Immature natural killer cell (primary cell): ENCODE measurements at places on chromosomes 2 and 18. TPM values are rescaled to one million over a fixed set of nuclear protein-coding genes. Genes with fewer than 3 reads are reported as not detected.
A peak's percentile ranks its signal among the peaks of the same experiment; 100 is the strongest.

GRCh38 chr18:46319783-46320182 is 215.6 kb downstream of the HAUS1 start:
- no peak overlapping the region for H3K27ac ChIP-seq
- no peaks in the 10 kb centered on the region for H3K27me3 ChIP-seq
- no peak overlapping the region for H3K4me3 ChIP-seq
- no peaks in the 10 kb centered on the region for H3K4me1 ChIP-seq
- DNase-seq: no peak

SNED1 gene
- not detected for polyA plus RNA-seq

DNA sequence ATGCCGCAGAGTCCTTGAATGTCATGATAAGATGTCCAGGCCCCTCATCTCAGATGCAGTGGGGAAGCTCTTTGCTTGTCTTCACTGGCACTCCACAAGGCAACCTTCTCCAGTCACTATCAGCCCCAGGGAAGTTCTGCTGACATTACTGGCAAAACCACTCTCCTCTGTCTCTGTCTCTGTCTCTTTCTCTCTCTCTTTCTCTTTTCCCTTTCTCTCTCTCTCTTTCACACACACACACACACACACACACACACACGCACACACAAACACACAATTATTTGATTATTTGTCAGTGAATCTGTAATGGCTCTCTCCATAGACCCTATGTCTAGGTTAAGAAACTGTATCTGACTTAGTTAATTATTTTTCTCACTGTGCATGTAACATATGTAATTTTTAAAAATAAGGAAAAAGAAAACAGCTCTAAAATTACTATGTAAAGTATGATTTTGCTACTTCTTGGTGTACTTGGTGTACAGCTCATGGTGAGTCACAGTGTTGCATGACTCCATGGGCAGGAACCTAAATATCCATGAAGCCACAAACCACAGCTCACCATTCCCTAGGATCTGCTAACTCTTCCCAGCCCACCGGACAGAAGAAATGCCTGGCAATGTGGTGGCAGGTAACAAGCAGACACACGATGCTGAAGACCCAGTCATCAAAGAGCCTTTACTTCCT is 594.9 kb upstream of the ID2 start:
- no peak overlapping the region for H3K27ac ChIP-seq
- no peaks in the 10 kb centered on the region for H3K27me3 ChIP-seq
- no peak for DNase-seq

RAMP1 gene
- 70.8 TPM for polyA plus RNA-seq

INHBB gene
- not detected for polyA plus RNA-seq

CYP27C1 gene
- not detected for polyA plus RNA-seq

NLRC4 gene
- polyA plus RNA-seq: not detected

SERPINB13 gene
- polyA plus RNA-seq: not detected

- H3K4me3 ChIP-seq: no peak overlapping the region
- no peaks in the 10 kb centered on the region for H3K36me3 ChIP-seq
- no peak overlapping the region for H3K27ac ChIP-seq
- no peak for DNase-seq
- peaks cover 28% of the 10 kb centered on the region for H3K4me1 ChIP-seq
Observed at GRCh38 chr2:203857656-203858055, 9.9 kb upstream of the CTLA4 start.

DNA sequence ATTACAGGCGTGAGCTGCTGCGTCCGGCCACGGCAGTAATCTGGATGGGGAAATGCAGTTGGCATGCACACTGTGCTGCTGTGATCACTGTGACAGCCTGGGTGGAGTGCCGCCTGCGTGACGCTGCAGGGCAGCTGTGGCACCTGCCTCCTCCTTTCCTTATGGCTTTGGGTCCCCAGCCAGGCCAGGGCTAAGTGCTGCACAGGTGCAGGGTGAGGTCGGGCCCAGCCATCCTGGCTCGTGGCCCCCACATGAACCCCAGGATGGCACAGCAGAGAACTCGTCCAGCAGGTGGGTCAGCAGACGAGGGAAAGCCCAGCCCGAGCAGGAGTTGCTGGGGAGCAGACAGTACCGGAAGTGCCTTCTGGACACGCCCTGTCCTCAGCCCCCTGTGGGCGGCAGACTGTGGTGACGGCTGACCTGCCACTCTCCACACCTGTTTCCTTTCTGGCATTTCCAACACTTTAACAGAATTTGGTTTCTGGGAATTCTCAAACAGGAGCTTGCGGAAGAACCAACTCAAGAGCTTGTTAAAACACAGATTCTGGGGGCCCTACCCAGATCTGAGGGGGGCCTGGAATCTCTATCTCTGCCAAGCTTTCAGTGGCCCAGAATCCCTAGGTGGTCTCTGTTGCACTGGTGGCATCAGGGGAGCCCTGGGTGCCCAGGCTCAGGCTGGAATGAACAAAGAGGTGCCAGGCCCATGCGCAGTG is 16.9 kb downstream of the HS1BP3 start:
- peak overlapping the region; percentile 76 for H3K27ac ChIP-seq
- H3K4me1 ChIP-seq: peaks cover 23% of the 10 kb centered on the region
- DNase-seq: peak; percentile 24
- peaks cover under 1% of the 10 kb centered on the region for H3K27me3 ChIP-seq
- H3K36me3 ChIP-seq: peaks cover 15% of the 10 kb centered on the region
- no peak overlapping the region for H3K4me3 ChIP-seq

DNA sequence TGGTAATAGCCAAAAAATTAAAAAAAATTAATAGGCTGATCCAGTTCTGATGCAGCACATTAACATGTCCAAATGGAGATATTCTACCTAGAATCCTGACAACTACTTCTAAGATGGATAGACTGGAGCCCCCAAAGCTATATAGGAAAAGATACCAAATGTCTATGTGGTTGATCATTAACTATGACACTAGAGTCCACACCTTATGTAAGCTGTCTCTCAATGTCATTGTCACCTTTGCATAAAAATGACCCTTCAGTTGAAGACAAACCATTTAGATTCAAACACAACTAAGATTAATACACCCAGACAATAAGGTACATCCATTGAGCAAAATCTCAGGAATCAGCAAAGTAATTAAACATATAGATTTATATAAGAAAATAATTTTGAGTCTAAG is 14.6 kb downstream of the ZNF396 start:
- no peaks in the 10 kb centered on the region for H3K4me1 ChIP-seq
- H3K4me3 ChIP-seq: no peak overlapping the region
- no peak overlapping the region for H3K27ac ChIP-seq
